Renal pelvis (tissue), 12 donors: ENCODE measurements at places on chromosomes 2 and 18.
A peak's percentile ranks its signal among the peaks of the same experiment; 100 is the strongest.

DNA sequence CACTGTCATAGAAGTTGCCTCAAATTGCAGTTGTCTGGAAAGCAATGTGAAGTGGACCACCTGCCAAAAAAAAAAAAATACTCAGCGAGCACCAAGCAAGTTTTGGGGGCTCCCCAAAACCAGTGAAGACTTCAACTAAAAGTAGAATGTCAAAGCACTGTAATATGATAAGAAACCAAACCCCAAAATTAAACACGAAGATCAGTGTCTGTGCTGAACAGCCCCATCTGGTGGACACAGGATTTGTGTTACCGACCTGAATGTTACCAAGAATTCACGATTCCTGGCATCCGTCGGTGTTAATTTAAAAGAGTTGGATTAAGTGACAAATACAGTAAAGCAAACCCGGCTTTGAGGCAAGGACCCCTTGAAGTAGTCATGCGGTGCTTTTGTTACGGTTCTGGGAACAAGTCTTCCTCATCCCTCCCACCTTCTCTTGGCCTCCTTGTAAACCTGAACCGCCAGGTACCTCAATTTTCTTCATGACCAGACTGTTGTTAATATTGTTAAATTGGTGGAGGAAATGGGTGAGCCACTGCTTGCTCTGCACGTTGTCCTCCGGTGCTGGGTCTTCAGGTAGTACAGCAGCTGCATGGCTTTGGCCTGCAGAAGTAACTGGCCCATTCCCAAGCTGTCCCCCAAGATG, 31.3 kb upstream of the SSB start:
- DNase-seq: peak; percentile 60

DNA sequence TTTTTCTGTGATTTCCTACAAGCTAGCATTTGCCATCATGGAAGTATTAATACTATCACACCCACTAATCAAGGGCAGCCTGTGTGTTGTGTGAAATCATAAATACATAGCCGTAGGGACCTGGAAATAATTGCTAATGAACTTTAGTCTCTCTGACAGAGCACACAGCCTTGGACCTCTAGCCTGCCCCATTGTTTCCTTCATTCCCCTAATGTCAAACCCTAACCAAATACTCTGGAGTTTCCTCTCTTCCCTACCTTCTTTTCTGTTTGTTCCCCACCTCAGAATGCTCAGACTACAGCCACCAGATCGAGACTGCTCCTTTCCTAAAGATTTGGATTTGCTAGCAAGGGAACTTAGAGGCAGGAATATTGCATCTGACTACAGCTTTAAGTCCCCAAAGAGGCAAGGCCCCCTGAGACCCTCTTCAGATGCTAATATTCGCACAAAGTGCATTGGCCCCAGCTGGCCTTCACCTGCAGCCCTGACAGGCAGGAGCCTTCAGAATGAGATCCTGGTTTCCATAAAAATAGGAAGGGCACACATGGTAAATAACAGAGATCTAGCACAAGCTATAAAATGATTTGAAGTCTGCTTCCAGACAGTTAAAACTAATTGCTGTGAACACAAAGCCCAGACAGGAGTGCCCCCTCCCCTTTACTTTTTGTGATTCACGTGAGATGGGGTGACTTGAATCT, 279.2 kb upstream of the DCC start:
- no peak for DNase-seq

- no peak for DNase-seq
These were observed 111.8 kb downstream of the STPG4 start for GRCh38 chr2:47043142-47043890.

DNA sequence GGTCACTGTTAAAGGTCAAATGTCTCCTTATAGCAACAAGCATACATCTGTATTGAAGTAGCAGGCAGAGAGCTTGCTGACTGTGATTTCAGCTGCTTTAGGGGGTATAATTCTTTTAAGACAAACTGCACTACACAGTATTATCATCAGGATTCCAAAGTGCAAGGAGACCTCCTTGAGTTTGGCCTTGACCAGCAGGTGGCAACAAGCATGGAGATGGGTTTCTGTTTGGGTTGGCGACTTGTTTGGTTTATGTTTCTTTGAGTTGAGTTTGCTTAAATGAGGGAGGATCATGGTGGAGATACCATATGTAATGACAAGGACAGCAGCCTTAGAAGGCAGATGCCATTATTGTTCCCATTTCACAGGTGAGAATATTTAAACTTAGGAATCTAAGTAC, 681.0 kb upstream of the ID2 start:
- no peak for DNase-seq

GRCh38 chr18:58256316-58257080, 212.5 kb downstream of the NEDD4L start:
- DNase-seq: no peak

DNA sequence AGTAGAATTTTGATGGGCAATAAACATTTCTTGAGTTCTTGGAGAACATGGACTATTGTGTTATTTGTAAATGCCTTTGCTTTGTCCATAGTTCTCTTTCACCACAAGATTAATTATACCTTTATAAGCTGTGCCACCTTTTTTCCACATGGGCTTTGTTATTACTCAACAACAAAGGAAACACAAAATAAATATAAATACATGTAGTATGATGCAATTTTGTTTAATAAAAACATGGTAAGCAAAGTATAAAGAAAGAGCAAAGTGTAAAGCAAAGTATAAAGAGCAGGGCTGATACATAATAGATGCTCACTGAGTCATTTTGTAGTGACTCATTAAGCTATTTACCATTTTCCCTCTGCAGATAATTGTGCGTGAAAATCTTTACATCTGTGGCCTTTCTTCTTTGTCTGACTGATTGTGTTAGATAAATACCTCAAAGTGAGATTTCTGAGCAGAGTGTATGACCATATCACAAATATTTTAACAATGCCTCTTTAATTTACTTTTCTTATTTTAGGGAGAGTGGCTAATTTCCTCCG, 80.9 kb downstream of the CERS6 start:
- no peak for DNase-seq

- DNase-seq: no peak
These were observed 337.5 kb upstream of the NT5C1B start for GRCh38 chr2:18926631-18927524.

- DNase-seq: no peak
These were observed 46.4 kb upstream of the BZW1 start for GRCh38 chr2:200765139-200765951.

DNA sequence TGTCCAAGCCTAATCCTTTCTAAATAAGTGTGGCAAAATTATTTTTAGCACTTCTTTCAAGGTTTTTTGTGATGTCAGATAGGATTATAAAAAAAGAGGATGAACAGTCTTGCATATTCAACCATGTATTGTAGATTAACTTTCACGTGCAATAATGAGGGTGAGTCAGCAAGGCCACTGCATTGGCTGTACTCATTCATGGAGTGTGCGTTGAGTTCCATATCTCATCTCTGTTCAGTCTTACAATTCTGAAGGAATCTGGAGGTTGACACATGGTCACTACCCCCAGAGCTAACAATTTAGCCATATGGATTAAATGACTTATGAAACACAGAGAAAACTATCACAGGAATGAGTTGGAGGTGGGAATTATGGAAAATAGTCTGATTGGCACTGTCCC, 810.5 kb downstream of the SLC4A3 start:
- DNase-seq: no peak

GRCh38 chr2:85606116-85606455, 3.6 kb upstream of the TMEM150A start:
- no peak for DNase-seq

DNA sequence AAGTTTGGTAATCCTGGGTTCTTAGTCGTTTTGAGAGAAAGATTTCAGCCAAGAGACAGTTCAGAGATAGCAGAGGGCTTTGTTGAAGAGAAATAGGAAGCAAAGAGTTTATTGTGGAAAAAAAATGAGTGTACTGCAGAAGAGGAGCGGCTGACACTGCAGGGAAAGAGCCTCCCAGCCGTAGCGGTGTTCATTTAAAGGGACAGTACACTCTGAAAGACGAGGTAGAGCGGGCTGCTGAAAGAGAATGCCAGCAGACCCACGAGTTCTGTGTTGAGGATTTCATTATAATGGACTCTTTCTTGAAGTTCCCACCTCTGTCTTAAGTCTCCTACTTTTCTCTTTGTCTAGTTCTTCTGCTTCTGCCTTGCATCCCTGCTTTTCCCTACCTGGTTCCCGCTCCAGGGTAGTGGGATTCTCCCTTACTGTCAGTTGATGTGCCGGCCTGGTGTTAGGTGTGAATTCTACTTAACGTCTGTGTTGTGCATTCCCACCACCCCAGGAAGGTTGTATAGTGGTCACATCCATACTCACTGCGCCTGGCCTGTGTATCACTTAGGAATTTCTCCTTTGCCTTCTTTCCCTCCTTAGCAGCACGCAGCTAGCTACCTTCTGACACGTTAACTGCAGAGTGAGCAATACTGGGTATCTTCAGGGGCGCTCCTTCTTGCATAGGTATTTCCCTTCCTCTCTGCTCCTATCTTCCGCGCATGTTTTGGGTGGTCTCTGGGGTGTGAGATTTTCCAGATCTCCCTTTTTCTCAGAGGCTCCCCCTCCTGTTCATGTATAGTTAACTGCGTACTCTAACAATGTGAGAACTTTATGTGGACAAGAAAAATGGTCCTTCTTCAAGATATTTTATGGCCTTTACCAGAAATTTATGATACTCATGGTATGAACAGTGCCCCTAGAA, 164.5 kb downstream of the PTH2R start:
- no peak for DNase-seq

- DNase-seq: no peak
These were observed 228.4 kb upstream of the COPS8 start for GRCh38 chr2:236857246-236857645.

GRCh38 chr2:184834699-184835397, 236.5 kb downstream of the ZNF804A start:
- DNase-seq: no peak
